Activated T-cell treated with anti-CD3 and anti-CD28 coated beads, Interleukin-2, amount 50 U/mL, for 72 hours (primary cell): ENCODE measurements at places on chromosomes 3 and 15.

GRCh38 chr3:50447290-50447840 lies 56.1 kb downstream of the CACNA2D2 start:
- no peak for DNase-seq

- DNase-seq = no peak
These were observed 114.9 kb downstream of the PDZRN3 start for GRCh38 chr3:73509816-73510215.

- DNase-seq = no peak
These were observed 124.8 kb upstream of the ST8SIA2 start for GRCh38 chr15:92268900-92269299.

DNA sequence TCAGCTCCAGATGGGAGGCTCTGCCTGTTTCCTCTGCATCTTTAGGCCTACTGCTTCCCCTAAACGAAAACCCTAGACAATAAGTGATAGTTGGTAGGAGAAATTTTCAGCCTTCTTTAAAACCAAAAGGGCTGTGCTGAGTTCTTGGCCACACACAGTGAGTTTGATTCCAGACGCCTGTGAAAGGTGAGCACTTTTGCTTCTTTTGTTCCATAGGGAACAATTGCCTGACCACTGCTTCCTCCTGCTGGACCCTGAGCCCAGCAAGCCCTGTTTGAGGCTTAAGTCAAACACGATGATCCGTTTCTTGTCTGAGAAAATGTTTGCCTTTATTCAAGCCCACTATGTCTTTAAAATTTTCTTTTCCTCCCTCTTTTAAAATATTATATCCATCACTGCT lies 493.9 kb downstream of the ZIC1 start:
- no peak for DNase-seq

- DNase-seq = peak; percentile 44
These were observed 33.5 kb downstream of the HMCES start for GRCh38 chr3:129312021-129312639.

DNA sequence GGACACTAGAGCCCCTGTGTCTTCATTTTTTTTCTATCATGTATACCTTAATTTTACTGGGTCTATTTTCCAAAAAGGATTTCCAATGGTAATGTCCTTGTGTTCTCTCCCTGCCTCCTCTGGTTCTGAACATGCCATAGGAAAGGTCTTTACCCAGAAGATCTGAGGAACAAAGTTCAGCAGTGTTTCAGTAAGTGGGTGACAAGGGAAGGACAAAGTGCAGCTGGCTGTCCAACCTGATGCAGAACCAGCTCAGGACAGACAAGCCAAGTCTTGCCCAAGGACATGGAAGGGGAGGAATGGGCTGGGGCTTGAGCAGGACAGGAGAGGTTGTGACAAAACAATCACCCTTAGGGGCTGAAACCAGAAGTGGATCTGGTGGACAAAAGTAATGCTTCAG lies 61.2 kb upstream of the STRIT1 start:
- no peak for DNase-seq

GRCh38 chr15:63945007-63945788 lies 101.1 kb downstream of the DAPK2 start:
- DNase-seq = peak; percentile 76

- DNase-seq = peak; percentile 30
These were observed 45.0 kb downstream of the GPR176 start for GRCh38 chr15:39874890-39875549.

GRCh38 chr3:88031642-88032077 lies 27.1 kb downstream of the CGGBP1 start:
- peak; percentile 8 for DNase-seq

DNA sequence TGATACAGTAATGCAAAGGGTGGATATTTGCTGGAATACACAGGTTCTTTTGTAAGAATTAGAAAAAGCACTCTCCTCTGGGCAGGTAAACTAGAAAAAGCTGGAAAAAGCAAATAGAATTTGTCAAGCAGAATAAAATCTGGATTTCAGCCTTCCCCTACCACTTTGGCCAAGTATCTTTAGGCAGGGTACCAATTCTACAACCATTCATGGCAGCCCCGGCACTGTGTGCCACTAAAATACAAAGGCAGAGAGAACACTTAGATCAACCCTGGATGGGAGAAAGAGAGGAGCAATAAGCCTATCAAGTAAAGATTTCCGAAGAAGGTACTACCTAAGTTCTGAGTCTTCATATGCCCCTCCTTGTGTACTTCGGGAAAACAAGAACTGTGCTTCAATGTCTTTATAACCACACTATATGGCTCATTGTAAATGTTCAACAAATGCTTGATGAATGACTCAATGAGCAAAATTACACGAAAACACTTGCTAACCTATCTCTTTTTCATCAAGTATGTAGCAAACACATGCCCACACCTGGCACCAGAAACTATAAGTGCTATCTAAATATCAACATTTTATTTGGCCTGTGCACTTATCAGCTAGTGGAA lies 20.8 kb downstream of the STAG1 start:
- DNase-seq = no peak

- peak; percentile 38 for DNase-seq
These were observed at the start of gene PLXND1 for GRCh38 chr3:129606636-129607390. TSS of gene PLXND1 (minus strand) at chr3:129606676. CDS start at chr3:129606639, 37 bp downstream.

- DNase-seq = peak; percentile 1
These were observed 104.7 kb downstream of the UNC13C start for GRCh38 chr15:54082836-54083492.
